Activated naive CD4-positive, alpha-beta T cell treated with Interleukin-2 at 50 U/mL for 16 hours (primary cell): ENCODE measurements at places on chromosomes 6 and 20.

DNA sequence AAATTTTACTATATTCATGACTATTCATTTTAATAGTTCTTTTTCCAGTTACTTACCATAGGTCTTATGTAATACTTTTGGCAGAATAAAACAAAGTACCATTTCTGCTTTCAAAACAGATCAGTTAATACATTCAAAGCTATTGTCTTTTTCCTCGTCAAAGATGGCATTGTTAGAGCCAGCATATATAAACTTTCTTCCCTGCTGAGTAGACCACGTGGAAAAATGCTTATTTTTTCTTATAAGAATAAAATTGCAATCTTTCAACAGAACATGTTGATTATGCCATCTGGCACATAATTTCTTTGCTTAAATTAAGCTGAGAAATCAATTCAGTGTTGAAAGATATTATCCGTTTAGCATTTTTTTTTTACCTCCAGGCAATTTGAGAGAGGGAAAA lies 34.9 kb upstream of the EXOC2 start:
- no peak for DNase-seq

DNA sequence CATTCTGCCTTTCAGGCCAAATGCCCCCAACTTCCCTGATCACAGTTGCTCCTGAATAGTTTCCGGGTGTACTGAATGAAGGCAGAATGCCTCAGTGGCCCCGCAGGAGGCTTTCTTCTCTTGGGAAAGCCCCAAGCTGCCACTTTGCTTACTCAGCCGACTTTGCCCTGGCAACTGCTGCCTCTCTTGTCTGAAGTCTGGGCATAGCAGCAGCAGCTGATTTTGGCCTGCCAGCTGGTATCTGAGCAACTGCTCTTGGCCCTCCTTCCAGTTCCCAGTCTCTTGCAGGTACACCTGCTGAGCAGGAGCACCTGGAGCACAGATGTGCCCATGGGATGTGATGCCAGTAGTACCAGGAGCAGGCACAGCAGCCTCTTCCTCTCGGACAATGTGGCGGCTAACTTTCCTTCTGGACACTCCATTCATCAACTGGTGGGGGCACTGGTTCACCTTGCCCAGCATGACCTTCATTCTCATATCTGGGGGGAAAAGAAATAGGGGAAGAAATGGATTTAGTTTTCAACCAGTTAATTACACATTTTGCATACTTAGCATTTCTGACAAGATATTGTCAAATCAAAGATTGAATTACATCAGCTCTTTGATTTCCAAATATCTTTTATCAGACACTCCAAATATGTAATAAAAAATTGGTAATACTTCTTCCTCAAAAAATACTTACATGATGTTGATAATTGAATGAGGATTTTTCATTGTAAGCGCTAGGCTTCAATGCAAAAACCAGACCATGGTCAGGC lies 468.2 kb downstream of the PKHD1 start:
- no peak for DNase-seq

DNA sequence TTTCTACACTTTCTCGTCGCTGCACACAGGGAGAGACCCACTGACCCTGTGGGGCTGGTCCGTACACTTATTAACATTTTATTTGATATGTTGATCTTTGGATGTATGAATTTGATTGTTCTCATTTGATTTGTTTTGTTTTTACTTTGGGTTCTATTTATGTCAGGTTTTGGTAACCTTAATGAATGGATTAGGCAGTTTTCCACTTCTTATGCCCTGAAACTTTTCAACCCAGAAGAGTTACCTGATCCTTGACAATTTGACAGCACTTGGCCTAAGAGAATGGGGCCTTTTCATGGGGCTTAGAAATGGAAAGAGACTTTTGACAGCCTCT lies 23.6 kb downstream of the GPX6 start:
- DNase-seq = no peak

DNA sequence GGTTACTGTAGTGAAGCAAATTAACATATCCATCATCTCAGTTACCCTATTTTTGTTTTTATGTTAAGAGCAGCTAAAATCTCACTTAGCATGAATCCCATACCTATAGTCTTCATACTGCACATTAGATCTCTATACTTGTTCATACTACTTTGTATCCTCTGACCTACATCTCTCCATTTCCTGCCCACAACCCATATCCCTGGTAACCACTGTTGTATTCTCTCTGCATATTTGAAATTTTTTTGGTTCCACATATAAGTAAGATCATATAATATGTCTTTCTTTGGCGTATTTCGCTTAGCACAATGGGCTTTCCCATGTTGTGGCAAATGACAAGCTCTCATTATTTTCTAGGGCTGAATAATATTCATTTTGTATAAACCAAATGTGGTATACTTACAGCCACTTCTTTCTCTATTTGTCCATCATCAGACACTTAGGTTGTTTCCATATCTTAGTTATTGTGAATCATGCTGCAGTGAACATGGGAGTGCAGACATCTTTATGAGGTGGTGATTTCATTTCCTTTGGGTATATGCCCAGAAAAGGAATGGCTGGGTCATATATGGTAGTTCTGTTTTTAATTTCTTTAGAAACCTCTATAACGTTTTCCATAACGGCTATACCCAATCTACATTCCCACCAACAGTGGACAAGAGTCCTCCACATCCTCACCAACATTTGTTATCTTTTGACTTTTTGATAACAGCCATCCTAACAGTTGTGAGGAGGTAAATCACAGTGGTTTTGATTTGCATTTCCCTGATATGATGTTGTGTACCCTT lies 39.8 kb downstream of the BACH2 start:
- DNase-seq = no peak

DNA sequence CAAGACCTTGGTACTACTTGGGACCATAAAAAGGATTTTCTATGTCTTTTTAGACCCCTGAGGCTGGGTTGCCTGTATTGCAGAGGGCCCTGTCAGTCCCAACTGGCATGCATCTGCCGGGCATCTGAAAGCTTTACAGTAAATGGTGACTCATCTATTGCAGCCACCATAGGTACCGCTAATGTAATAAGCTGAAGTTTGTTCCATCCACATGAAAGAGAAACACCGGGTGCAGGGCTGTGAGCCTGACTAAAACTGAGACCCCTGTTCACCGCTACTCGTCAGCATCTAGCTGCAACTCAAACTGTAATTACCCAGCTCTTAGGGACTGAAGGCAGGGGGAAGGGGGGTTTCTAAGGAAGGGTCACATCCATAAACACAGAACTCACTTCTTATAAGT lies 49.5 kb downstream of the TRERF1 start:
- DNase-seq = peak; percentile 68

- DNase-seq = no peak
Measured at GRCh38 chr20:39911497-39911896, 777.5 kb downstream of the MAFB start.

GRCh38 chr20:17534077-17534476 lies 2.9 kb upstream of the BFSP1 start:
- DNase-seq = no peak

GRCh38 chr20:47429409-47429808 lies 72.3 kb upstream of the NCOA3 start:
- DNase-seq = no peak

GRCh38 chr20:64052987-64053840 lies 3.8 kb upstream of the SOX18 start:
- no peak for DNase-seq

DNA sequence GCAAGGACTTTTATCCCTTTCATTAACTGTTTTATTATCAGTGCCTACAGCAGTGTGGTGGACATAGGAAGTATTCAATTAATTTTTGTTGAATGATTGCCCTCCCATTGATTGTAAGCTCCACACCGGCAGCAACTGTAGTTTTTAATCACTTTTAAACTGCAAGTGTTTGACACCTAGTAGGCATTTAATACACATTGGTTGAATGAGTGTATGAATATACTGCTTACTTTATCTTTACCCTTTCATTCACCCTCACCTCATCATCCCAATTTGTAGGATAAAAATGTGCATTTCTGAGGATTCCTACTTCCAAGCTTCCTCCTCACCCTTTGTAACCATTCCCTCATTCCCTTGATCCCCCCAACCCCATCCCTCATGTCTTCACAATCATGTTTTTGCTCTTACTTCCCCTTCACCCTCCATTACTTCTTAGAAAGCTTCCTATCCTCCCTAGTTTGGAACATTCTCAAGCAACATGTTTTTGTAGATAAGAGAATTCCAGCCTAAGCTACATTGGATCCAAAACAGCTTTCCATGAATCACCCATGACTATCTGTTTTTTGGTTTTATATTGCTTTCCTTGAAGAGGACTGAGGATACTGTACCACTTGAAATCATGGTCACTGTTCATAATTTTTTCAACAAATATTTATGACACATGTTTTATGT lies 955 bp upstream of the SLC26A8 start:
- no peak for DNase-seq

DNA sequence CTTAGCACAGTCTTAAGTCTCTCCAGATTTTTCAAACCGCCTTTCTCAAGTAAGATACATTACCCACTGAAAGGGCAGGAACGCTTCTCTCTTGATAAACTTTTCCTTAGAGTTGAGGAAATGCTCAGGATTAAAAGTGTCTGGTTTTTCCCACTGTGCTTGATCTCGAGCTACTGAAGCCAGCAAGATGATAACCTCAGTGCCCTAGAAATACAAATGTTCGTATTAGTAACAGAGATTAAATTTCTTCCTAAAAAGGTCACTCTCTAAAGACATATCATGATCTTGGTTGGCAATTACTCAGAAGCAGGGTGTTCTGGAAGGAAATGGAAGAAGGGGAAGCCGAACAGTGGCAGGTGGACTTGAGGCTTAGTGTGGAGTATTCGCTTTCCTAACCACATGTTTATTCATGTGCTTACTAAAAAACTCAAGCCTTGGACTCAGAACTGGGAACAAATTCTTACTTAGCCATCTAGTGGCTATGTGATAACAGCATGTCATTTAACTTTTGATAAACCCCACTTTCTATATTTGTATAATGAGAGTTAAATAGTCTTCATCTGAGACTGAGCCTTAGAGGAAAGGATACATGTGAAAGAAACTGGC lies 20.1 kb downstream of the C6orf141 start:
- no peak for DNase-seq
